ENCODE measurements at places on chromosomes 2 and 18.

DNA sequence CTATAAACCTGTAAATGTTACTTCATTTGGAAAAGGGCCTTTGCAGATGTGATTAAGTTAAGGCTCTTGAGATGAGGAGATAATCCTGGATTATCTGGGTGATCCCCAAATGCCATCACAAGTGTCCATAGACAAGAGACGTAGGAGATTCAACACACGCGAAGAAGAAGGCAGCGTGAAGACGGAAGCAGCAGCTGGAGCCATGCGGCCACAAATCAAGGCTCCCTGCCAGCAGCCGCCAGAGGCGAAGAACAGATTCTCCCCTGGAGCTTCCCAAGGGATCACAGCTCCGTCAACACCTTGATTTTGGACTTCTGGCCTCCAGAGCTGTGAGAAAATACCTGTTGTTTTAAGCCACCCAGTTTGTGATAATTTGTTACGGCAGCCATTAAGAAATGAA is 11.0 kb upstream of the VAPA start:
- no peak for DNase-seq

- no peak for DNase-seq
These were observed 85.3 kb downstream of the DNER start for GRCh38 chr2:229629039-229629438.

DNA sequence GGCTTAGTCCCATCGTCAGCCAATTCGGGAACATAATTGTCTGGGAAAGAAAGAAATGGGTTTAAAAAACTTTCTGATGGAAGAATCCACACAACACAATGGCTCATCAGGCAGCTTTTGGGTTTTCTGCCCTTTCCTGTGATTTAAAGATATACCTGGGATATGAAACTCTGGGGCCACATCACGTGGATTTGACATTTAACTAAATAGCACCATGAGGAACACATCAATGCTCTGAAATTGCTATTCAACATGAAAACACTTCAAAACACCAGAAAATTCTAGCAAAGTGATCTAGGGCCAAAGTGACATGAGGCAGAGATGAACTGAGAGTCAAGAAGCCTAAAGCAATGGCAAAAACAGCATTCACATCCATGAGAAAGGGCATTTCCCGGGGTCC is 237.5 kb upstream of the PXDN start:
- DNase-seq = no peak

GRCh38 chr2:85867556-85868292 is 21.1 kb downstream of the ST3GAL5 start:
- no peak for DNase-seq

- DNase-seq = no peak
These were observed 51.8 kb downstream of the UPP2 start for GRCh38 chr2:158153270-158154015.

- no peak for DNase-seq
These were observed 128.3 kb downstream of the SATB2 start for GRCh38 chr2:199329466-199329865.

GRCh38 chr2:1674276-1674675 is 70.0 kb downstream of the PXDN start:
- no peak for DNase-seq

GRCh38 chr2:209687323-209687969 is 84.2 kb upstream of the UNC80 start:
- DNase-seq = no peak

- peak; percentile 21 for DNase-seq
These were observed 66.7 kb downstream of the PTPN4 start for GRCh38 chr2:119826370-119826961.

DNA sequence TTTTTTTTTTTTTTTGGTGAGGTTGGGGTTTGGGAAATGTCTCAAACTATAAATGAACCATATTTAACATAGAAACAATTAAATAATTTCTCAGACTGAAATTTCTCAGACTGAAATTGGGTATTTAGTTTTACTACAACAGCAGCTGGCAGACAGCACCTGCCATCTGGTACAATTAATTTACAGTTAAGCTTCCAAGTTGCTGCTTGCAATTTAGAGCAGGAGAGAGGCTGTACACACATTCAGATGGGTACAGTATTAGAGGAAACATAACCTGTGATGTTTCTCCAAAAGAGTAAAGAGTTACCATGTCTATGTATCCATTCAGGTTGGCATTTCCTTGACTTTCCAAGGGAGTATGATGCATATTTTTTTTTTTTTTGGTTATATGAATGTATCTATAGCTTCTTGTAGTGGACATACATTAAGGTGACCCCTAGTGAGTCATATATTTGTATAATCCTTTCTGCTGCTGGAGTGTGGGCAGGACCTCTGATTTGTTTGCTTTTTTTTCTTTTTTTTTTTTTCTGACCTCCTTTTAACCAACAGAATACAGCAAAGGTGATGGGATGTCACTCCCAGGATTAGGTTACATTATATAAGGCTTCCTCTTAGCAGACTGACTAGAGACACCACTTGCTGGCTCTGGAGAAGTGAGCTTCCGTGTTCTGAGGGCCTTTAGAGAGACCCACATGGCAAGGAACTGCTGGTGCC is 201.7 kb downstream of the PTH2R start:
- no peak for DNase-seq

DNA sequence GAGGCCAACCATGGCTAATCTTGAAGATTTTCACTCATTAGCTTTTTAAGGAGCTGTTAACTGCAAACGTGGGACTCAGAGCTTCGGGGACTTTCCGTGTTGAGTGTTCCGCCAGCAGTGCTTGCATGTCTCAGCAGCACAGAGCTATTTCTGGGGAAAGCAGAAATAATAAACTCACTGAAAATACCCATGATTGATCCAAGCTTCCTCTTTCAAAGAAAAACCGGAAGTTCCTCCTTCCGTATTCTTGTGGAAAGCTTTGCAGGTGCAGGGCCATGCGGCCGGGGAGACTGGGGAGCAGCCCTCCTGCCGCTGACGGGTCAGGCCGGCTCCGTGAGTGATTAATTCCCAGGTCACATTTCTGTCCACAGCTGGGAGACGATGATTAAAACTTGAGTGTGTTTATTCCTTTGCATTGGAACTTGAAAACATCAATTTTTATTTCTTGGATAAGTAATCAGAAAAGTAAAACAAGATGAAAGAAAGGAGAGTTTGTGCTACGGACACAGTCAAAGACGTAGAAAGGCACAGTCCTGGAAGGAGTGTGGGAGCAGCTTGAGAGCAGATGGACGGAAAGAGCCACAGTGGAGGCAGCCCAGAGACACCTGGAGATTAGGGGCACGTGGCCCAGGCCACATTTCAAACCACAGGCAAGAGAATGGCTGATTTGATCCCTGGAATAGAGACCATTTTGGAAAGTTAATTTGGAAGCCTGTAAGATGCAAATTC is 54.2 kb upstream of the CTDP1 start:
- DNase-seq = no peak

DNA sequence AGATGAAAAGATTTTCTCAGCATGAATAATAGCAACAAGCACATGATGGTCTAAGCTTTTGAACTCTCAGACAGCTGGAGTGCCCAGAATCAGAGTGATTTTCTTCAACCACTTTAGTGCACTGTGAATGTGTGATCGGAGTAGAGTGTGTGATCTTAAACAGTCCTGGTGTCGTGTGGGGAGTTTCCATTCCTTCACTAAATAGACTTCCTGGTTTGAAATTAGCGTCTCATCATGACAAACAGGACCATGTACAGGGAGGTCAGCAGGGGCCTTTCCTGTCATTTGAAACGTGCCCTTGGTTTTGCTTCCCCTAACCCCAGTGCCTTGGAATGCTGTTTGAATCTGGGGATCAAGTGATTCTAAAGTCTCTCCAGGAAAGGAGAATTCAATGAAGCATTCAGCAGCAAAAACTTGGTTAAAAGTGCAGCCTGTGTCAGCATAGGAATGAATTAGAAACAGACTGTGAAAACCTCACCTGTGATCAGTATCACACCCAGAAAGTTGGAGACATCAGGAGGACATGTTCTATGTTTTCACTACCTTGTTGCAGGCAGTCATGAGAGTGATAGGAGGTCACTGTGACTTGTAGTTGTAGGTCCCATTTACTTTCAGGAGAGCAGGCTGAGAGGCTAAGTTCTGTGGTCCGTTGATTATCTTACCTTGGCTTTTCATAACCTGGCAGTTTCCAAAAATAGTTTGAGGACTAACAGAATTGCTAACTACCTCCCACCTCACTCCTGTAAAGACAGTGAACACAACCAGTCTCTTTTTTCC is 400.3 kb downstream of the MTX2 start:
- no peak for DNase-seq

- DNase-seq = no peak
These were observed 364.8 kb upstream of the SLC14A2 start for GRCh38 chr18:45250479-45250878.
